ENCODE measurements at places on chromosomes 2 and 18.

- peak; percentile 95 for DNase-seq
These were observed 19.4 kb downstream of the DOK1 start for GRCh38 chr2:74573747-74574562.

DNA sequence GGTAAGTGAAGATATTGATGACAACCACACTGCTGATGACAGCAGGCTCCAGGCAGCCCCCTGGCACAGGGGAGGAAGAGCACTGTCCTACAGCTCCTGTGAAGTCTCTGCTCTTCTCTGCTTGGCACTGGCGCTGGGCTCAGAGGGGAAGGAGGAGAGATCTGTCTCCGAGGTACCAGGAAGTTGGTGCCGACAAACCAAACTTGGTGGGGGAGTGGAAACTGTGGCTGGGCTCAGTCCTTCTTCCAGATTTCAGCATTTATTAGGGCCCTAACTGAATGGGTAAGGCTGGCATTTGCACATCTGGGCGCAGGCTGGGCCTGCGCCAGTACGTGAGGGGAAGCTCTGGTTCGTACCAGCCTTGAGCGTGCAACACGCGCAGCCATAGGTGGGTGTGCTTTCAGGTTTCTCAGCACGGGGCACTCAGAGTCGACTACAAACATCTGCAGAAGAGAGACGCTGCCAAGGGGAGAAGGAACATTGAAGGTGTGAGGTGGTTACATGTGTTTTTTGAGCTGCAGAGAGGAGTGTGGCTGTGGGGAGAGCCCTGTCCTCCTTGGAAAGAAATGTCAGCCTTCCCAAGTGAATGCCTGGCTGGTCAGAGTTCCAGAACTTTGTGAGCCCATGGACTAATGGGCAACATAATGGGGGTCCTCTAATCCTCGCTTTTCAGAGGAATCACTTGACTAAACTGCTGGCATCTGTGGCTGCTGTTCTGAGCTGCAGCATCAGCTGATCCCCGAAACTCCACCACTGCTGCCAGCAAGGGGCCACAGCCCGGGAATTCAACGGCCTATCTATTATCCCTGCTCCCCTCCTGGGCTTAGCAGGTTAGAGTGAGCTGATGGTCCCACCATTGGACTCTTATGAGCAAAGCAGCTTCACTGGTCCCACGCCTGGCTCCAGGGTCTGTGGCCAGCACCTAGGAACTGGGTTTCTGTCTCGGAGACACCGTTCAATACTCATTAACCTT lies 55.2 kb upstream of the SEMA4C start:
- no peak for DNase-seq

GRCh38 chr2:233853353-233853752 lies 982 bp downstream of the HJURP start:
- no peak for DNase-seq

DNA sequence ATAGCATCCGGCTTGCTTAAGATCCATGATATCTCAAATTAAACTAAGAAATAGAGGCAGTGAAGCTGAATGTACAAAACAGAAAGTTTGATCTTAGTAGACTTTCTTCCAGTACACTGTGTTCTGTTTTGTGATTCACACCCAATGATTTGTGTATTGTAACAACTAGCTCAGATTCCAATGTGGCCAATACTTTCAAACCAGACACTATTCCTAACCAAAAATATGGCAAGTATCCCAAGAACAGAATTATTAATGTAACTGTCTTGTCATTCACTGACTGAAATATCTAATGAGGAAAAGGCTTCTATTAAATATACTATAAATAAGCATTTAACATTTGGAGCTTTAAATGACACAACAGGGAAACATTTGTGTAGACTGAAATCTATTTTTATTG lies 299.1 kb downstream of the NRXN1 start:
- DNase-seq = no peak

Data from HCEC 1CT (cell line).